ENCODE measurements at places on chromosomes 4 and X.

GRCh38 chr4:37998226-37998625 is 38.0 kb downstream of the PTTG2 start:
- no peaks in the 10 kb centered on the region for H3K27me3 ChIP-seq
- H3K4me1 ChIP-seq = no peaks in the 10 kb centered on the region
- no peak for DNase-seq
- H3K27ac ChIP-seq = no peak overlapping the region
- H3K36me3 ChIP-seq = no peaks in the 10 kb centered on the region

DNA sequence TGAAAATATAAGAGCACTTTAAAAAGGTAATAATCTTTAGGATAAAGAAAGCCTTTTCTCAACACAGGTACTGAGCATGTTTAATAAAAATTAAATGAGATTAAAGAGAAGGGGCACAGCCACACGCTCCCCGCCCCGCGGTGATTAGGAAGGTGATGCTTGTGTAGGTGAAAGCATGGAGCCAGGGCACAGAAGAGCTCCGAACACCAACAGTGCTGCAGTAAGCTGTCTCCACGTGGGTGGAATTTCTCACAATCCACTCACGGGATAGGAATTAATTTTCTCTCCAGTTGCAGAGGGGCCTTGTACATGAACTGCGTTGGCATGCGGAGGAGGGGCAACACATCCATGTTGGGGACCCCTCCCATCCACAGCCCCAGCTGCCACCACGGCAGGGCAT is 27.0 kb downstream of the DCTD start:
- H3K4me1 ChIP-seq = no peaks in the 10 kb centered on the region
- H3K4me3 ChIP-seq = no peak overlapping the region
- H3K27ac ChIP-seq = no peak overlapping the region
- H3K36me3 ChIP-seq = peaks cover 29% of the 10 kb centered on the region

GRCh38 chr4:130760246-130760645 is 1664.3 kb downstream of the C4orf33 start:
- H3K4me3 ChIP-seq = no peak overlapping the region
- no peak overlapping the region for H3K27ac ChIP-seq
- DNase-seq = no peak
- no peaks in the 10 kb centered on the region for H3K36me3 ChIP-seq
- no peaks in the 10 kb centered on the region for H3K27me3 ChIP-seq
- H3K4me1 ChIP-seq = no peaks in the 10 kb centered on the region

- H3K4me3 ChIP-seq = no peak overlapping the region
- no peak overlapping the region for H3K27ac ChIP-seq
- no peak for DNase-seq
- H3K27me3 ChIP-seq = no peaks in the 10 kb centered on the region
- no peaks in the 10 kb centered on the region for H3K4me1 ChIP-seq
These were observed 29.0 kb downstream of the ACOX3 start for GRCh38 chr4:8411351-8412180.

- H3K27me3 ChIP-seq = no peaks in the 10 kb centered on the region
- H3K4me3 ChIP-seq = no peak overlapping the region
- H3K36me3 ChIP-seq = no peaks in the 10 kb centered on the region
- H3K27ac ChIP-seq = no peak overlapping the region
- no peaks in the 10 kb centered on the region for H3K4me1 ChIP-seq
These were observed 25.5 kb downstream of the SCARB2 start for GRCh38 chr4:76188149-76188548.

- no peaks in the 10 kb centered on the region for H3K36me3 ChIP-seq
- no peaks in the 10 kb centered on the region for H3K4me1 ChIP-seq
- no peak overlapping the region for H3K4me3 ChIP-seq
- H3K27ac ChIP-seq = no peak overlapping the region
These were observed 53.2 kb downstream of the PPM1K start for GRCh38 chr4:88230969-88231771.

DNA sequence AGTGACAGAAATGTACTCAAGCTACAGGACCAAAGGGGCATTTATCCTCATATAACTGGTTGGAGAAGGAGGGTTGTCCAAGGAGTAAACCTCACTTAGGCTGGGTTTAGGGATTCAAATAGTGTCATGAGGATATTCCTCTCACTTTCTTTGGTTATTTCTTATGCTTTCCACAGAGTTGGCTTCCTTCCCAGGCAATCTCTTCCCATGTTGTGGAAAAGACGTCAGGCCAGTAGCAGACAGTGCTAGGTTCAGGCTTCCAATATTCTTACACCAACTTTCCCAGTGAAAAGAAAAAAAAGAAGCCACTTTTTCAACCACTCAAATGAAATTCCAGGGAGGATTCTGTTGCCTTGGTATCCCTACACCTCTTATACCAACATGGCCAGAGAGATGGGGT is 653.0 kb downstream of the C4orf33 start:
- H3K4me1 ChIP-seq = no peaks in the 10 kb centered on the region
- H3K4me3 ChIP-seq = no peak overlapping the region
- no peaks in the 10 kb centered on the region for H3K36me3 ChIP-seq
- H3K27me3 ChIP-seq = no peaks in the 10 kb centered on the region
- H3K27ac ChIP-seq = no peak overlapping the region

Measured in cardiac muscle cell (in vitro differentiated cells and primary cell).